ENCODE measurements at places on chromosomes 13 and 19.

GRCh38 chr19:28730791-28731512, 482.0 kb downstream of the UQCRFS1 start:
- no peak for DNase-seq

DNA sequence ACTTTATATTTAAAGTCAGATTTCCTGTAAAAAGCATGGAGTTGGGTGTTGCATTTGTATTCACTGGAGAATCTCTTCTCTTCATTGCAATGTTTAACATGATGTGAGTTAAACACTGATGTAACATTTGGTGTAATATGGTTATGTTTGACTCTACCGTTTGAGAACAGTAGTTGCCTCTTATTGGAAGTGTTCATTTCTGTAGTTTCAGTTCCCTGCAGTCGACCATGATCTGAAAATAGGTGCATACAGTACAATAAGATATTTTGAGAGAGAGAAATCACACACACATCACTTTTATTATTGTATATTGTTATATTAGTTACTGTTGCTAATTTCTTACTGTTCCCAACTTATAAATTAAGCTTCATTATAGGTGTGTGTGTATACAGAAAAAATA, 105.2 kb upstream of the SPACA7 start:
- no peak for DNase-seq

- DNase-seq = no peak
Observed at GRCh38 chr19:47729799-47730520, 15.4 kb upstream of the NOP53 start.

DNA sequence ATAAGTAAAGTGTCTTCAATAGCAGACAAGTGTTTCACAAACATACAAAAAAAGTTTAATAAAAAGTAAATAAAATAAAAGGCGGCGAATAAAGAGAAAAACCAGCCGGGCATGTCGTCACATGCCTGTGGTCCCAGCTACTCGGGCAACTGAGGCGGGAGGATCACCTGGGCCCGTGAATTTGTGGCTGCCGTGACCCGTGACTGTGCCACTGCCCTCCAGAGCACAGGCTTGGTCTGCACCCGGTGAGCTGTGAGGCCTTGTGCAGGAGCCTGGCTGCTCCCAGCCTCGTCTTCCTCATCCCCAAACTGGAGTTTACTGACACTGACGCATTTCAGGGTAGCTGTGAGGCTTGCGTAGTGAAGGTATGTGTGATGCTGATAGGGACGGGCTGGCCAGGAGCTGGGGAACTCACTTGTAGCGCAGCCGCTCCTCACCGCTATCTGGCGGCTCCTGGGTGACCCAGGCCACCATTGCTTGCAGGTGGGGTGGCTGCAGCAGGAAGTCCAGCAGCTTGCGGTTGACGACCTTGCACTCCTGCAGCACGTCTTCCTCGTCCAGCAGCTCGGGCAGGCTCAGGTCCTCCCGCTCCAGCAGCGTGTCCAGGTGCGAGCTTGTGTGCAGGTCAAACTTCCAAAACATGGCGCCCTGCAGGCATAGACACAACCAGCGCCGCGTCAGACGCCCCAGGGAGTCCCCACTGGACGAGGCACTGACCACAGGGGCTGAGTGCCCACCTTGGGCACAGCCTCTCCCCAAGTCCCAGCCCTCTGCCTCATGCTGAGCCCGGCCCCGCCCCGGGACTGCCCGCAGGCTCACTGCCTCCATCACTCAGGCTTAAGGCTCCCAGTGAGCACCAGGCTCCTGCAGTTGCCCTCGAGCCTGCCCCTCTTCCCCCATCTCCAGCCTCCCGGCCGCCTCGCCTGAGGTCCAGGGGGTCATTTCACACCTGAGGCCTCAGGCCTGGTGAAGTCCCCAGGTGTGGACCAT, 12.1 kb downstream of the PPP6R1 start:
- DNase-seq = no peak

- no peak for DNase-seq
Observed at GRCh38 chr13:114130131-114130836, 2.1 kb downstream of the RASA3 start.

- DNase-seq = no peak
Observed at GRCh38 chr13:20588529-20589110, 21.7 kb downstream of the IFT88 start.

- no peak for DNase-seq
Observed at GRCh38 chr13:20938302-20938701, 35.8 kb upstream of the XPO4 start.

- DNase-seq = no peak
Observed at GRCh38 chr13:24131749-24132148, 28.8 kb upstream of the SPATA13 start.

DNA sequence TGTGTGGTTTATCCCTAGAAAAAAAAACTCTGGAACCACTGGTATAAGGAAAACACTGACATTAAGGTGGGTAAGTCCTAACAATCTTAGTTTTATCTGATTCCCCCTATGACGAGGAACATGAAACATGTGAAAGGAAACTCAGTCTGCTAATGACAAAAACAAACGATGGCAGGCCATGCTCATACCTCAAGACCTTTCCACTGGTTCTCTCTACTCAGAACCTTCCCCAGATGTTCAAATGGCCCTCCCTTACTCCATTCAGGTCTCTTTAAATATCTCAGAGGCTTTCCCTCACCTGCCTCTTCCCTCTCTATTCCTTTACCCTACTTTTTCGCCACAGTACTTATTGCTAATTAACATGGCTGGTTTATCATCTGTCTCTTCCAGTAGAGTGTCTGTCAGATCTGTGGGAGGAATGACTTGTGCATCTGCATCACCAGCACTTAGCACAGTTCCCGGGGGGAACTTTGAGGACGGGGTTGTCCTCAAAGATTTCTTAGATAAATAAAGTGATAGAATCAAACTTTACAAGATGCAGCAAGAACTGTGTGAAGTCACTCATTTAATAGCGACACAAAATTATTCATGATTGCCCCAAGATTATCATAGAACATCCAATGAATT, 1.5 kb downstream of the TUBGCP3 start:
- DNase-seq = no peak

GRCh38 chr19:2739602-2740313, at the start of gene SLC39A3:
TSS of gene SLC39A3 (minus strand) at chr19:2740017. CDS start at chr19:2737257, 2,760 bp downstream.
- DNase-seq = peak; percentile 97

DNA sequence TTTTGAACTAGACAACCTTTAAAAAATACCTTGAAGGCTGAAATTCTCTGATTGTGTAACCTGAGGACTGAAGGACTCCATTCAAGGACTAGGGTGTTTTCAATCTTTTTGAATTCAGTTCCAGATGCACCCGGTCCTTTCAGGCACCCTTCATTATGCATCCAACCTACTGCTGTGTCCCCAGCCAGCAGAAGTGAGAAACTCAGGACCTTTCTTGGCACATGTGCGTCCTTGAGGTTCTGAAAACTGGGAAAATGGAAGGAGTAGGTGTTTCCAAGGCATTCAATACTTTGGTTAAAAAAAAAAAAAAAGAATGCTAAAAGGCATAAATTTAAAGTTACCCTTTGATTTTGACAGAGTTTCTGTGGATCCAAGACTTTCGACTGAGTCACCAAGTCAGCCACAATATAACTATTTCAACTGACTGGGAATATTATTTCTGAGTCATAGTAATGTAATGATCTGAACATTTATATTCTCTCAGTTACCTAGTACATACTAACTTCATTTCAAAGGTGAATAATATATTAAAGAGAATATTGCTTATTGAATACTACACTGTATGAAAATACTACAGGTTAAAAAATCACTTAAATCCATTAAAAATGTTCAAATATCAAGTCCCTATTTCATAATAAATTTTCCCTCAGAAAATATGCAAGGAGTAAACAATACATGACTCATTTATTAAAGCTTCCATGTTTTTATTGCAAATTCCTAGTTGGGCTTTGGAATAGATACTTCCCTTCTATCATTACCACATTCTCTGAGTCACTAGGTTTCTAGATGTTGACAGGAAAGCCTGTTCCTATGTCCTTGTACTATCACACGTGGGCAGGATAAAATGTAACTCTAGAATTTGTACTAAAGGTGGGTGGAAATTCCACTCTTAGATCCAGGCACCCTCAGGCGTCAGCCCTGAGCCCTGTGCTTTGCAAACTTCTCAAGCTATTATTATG, 2.4 kb upstream of the ITGBL1 start:
- DNase-seq = no peak

- no peak for DNase-seq
Observed at GRCh38 chr13:25846222-25846984, 205.4 kb downstream of the SHISA2 start.

- DNase-seq = no peak
Observed at GRCh38 chr19:2326699-2327360, 1.6 kb downstream of the LSM7 start.

GRCh38 chr19:36460046-36460445, 29.3 kb downstream of the ZNF566 start:
- DNase-seq = no peak

- no peak for DNase-seq
Observed at GRCh38 chr13:75934889-75935288, 298.8 kb downstream of the LMO7 start.

DNA sequence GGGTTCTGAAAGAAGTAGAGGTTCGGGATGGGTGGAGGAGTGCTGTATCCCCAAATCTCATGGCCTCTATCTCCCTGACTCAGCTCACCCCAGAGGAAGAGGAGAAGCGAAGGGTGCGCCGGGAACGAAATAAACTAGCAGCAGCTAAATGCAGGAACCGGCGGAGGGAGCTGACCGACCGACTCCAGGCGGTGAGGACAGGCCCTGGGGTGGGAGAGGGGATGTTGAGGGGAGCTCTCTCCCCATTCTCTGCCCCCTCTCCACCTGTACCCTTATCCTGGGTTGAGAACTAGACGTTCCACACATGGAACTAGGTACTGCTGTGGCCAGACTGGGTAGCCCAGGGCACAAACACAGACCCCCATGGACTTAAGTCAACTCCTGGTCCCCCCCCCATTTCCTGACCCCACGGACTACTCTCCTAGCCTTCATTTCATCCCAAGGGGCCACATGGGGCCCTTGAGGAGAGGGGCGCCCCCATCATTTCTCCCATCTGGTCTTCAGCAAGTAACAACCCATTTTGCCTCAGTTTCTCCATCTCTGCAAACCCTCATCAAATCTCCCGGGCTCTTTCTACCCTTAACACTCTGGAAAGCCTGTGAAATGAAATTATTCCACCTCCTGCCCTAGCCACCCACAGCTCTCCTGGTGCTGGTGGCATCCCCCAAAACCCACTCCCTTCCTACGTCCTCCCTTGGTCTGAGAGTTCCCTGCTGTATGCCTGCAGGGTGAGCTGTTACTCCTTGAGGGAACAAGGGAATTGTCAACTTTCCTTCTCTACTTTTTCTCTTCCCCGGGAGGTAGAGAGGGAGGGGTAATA, 3.5 kb downstream of the FOSB start:
- no peak for DNase-seq

DNA sequence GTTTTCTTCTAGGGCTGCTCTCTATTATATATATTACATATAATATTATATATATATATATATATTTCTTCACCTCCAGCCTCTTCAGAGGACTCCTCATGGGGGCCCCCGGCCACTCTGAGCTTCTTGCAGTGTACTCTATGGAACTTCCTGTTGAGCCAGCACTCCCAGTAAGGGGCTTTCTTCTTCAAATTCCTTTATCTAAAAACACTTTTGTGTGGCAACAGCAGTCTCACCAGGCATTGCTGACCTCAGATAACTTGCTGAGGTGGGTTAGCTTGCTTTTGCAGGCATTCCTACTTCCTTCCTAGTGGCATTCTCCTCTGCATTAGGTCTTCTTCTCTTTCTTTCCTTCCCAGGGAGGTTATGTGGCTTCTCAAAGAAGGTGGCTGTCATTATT, 381.5 kb downstream of the MYO16 start:
- no peak for DNase-seq

DNA sequence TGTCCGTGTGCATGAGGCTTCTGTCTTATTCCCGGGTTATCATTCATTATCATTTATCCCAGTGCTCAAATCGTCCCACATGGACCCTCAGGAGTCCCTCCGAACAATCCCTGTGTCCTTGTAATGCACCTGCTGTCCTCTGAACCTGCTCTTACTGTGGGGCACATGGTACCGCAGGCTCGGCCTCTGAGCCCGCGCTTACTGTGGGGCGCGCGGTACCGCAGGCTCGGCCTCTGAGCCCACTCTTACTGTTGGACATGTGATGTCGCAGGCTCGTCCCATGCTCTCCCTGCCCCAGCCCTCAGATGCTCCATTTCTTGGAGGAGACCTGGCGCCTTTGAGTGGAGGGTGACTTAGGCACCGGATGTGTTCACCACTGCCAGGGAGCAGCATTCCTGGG, 16.8 kb upstream of the ZNF554 start:
- no peak for DNase-seq

DNA sequence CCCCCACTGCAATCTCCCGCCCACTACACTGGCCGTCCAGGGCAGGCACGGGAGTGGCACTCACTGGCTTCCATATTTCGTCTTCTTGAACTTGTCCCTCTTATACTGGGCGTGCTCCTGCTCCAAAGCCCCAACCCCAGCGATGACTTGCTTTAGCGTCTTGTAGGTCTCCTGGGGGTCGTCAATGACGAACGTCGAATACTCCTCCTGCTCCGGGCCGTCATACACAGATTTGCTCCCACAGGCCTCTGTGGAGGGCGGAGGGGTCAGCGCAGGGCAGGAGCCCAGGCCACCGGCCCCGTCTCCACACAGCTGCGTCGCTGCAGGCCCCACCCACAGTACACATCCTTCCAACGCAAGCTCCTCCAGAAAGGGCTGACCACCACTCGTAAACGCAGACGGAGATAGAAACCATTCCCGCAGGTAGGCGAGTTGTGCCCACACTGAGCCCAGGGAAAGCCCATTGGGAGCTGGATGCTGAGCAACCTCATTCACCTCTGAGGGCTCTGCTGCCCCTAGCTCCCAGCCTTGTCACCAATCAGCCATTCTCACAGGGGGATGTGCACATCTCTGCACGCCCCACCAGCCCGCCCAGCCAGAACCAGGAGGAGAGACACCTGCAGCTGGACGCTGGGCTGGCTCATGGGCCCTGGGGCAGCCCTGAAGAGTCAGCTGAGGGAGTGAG, 7.9 kb upstream of the C13orf46 start:
- DNase-seq = no peak

DNA sequence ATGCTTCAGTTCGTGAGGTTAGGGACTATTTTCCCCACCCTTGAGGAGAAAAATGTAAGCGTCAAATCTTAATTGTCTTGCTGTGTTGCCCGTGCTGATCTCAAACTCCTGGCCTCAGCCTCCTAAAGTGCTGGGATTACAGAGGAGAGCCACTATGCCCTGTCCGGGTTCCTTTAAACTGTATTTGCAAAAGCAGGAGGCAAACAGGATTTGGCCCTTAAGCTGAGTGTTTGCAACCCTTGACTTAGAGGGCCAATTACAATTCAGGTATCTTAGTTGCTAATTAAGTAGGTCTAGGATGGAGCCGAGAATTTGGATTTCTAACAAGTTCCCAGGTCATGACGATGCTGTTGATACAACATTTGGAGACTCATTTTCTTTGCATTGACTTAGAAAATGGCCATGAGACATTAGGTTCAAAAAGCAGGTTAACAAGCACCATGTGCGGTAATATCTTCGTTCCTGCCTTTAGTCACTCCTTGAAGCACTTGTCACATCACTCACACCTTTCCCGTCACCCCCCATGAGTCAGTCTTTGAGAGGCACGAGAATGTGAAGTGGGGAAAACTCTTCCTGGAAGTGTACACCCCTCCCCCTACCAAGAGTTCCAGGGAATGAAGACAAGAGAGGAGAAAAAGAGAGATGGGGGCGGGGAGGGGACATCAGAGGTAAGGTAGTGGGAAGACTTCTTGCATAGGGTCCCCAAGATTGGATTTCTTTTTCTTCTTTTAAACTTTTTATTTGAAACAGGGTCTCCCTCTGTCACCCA, 2.6 kb downstream of the NAPSA start:
- no peak for DNase-seq

- no peak for DNase-seq
Observed at GRCh38 chr13:99382428-99383133, 75.4 kb upstream of the GPR183 start.

All from stimulated activated CD4-positive, alpha-beta T cell treated with anti-CD3 and anti-CD28 coated beads, Interleukin-12 subunit alpha, Interleukin-12 subunit beta, amount 100 ng/mL, for 24 hours (primary cell).